ENCODE measurements at places on chromosomes 11 and 22.

DNA sequence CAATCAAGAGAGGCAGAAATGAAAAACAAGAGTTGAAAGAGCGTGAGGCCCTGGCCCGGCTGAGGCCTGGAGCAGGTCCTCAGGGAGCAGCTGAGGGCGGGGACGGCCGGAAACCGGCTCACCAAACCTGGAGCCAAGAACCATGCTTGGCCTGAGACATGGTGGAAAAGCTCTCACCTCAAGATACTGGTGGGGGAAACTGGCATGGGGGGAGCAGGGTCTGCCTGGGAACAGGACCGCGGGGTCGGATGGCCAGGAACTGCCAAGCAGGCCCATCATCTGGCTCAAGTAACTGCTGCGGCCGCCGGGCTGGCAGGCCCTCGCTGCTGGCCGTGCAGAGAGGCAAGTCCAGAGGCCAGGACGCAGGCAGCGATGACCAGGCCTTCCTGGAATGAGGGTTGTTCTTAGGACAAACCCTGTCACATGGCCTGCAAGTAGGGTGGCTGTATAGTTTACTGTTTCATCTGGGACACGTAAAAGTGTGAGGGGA, 18.9 kb upstream of the WNT11 start:
- DNase-seq = no peak

DNA sequence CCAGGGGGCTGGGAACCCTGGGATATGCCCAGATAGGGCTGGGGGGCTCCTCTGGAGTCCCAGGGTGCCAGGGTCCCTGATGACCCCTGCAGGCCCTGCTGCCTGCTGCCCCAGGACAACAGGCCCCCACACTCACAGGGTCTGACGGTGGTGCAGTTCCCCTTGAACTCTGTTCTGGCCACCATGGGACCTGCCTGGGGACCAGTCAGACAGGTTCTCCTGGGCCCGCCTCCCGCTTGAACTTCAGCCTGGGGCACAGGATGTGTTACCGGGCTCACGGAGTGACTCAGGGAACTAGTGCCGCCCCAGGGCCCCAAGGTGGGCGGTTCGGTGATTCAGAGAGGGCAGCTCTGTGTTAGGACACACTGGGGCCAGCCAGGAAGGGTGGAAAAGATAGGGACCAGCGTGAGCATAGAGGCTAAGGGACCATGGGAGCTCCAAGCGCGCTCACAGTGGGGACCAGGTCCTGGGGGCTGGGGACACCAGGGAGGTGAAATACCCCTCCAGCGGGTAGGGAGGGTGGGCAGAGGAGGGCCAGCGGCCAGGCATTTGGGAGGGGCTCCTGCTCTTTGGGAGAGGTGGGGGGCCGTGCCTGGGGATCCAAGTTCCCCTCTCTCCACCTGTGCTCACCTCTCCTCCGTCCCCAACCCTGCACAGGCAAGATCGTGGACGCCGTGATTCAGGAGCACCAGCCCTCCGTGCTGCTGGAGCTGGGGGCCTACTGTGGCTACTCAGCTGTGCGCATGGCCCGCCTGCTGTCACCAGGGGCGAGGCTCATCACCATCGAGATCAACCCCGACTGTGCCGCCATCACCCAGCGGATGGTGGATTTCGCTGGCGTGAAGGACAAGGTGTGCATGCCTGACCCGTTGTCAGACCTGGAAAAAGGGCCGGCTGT, 21.5 kb upstream of the TXNRD2 start:
- DNase-seq = no peak

GRCh38 chr11:35152575-35152974, 13.6 kb downstream of the CD44 start:
- no peak for DNase-seq

DNA sequence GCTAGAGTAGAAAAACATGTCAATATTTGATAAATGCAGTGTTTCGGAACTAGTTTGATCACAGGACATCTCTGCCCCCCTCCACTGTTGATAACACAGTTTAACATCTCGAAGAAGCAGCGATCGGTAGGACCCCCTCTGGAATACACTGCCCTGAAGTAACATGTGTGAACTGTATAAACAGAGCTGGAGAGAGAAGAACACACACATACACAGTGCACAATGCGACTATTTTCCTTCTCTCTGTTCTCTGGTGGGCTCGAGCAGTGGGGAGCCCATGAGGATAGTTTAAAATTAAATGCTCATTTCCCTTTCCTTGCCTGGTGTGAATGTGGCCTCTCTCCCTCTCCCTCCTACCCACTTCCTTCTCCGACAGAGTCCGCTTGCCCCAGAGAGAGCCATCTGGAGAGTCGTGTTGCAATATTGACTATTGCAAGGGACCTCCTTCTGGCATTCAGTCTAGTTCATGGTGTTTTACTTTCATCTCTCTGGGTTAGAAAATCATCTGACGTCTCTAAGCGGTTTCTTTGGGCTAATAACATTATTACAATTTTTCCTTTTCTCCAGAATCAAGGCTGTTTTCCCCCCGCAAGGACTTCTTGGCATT, 51.6 kb upstream of the BARX2 start:
- peak; percentile 31 for DNase-seq

GRCh38 chr11:10809373-10810160, 841 bp upstream of the EIF4G2 start:
- peak; percentile 88 for DNase-seq

DNA sequence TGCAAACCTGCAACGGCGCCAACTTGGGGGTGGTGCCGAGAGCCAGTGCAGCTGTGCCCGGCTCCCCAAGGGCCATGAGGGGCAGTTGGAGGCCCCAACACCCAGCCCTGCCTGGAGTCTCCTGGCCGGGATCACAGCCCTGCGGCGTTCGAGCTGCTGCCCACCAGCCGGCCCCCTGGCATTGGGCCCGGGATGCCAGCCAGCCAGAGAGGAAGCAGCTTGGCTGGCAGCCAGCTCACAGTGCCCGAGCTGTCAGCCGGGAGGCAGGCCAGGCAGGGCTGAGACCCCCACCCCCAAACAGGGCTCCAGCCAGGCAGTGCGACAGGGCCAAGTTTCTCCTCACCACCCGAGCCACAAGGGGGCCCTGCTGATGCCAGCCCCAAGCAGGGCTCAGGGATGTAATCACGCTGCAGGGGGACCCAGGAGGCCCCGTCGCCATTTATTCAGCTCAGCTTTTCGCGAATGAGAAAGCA, 26.0 kb upstream of the TCF20 start:
- DNase-seq = no peak

DNA sequence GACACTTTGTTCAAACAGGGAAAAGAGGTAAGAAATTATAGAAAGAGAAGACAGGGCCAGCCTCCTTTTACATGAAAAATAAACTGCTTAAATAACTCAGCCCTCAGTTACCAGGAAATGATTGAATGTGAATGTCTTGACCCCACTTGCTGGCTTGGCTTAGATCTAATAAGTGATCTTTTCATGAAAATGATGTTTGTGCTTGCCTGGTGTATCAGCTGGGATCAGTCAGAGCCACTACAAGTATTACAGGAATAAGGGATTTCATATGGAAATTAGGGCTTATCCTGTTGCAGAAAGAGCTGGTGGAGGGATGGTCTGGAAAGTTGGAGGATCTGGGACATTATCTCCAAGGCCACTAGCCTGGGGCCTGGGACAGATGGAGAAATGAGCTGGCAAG, 51.8 kb downstream of the COMMD9 start:
- no peak for DNase-seq

DNA sequence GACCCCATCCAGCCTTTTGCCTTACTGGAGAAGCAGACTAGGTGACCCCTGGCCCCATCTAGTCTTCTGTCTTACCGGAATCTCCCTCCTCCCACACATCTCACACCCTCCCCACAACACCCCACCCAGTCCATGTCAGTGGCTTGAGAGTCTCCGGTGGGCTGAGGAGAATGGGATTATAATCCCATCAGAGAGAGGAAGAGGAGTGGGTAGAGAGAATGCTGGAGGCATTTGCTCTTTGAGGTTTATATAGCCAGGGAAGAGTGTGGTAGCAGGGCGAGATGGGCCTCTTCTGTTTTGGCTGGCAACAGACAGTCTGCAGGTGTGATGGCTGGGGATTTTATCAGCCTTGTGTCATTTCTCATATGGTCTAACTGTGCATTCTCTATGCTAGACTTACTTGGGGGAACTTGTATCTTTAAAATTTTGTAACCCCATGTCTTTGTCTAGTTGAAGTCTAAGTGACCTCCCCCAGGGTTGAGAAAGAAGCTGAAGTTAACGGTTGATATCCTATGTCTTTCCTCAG, 50.3 kb downstream of the GRAMD1B start:
- no peak for DNase-seq

GRCh38 chr11:24064309-24064903, 432.4 kb upstream of the LUZP2 start:
- DNase-seq = peak; percentile 75

DNA sequence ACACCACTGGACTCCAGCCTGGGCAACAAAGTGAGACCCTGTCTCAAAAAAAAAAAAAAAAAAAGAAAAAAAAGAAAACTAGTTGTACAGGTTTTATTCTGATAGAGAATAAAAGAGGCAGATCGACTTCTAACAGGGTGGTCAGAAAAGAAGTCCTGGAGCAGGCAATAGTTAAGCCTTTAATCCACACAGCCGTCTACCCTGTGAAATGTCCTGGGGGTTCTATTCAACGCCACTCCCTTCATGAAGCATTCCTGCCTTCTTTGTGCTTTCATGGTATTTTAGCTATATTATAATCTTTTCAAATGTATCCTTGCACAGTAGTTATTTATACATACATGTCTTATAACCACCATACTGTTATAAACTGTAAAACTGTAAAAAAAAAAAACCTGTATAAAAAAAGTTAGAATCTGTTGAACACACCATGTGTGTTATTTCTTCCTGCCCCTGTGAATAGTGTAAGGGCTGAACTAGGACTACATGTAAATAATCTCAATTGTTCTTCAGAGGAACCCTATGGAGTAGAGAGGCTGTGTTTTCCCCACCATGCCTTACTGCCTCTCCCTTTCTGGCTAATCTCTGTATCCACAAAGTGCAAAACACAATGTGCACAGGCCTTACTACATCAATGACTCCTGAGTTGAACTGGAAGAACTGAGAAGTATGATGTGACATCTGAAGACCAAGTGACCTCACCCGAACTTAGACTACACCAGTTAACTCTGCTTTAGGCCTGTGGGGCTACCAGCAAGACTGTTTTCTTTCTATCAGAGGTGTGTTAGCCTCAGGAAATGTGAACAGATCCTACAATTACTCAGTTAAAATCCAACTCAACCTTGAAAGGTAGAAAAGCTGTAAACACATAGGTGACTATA, 25.3 kb downstream of the PRCP start:
- DNase-seq = no peak

GRCh38 chr11:121143921-121144320, 42.9 kb downstream of the TECTA start:
- DNase-seq = no peak

- peak; percentile 14 for DNase-seq
Observed at GRCh38 chr22:23137905-23138561, 3.8 kb downstream of the RSPH14 start.

DNA sequence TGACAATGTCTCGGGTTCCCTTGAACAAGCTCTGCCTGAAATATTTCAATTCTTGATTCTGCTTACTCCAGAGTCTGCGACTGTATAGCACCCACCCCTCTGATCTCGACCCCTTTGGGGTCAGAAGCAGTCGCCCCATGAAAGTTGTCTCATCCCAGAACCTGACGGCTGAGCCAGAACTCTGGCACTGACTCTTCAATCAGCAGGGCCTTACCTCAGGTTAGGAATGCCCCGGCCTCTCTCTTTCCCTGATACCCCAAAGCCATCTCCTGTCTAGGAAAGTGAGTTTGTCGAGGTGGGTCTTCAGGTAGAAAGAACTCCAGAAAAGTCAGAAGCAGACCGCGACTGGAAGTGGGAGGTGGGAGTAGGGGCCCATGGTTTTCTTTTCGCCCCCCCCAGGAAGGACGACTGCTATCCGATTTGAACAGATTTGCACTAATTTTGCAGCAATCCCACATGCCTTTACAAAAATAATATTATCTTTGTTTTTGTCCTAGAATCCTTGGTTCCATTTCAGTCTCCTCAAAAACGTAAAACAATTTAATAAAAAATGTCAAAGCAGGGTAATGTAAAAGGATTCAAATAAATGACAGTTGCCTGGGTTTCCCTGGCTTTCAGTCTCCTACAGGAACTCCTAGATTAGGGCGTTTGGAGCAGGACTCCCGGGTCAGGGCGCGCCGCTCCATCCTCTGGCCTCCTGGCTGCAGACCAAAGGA, 898 bp upstream of the ROBO3 start:
- no peak for DNase-seq

GRCh38 chr11:31676280-31676982, 134.7 kb downstream of the PAX6 start:
- no peak for DNase-seq

DNA sequence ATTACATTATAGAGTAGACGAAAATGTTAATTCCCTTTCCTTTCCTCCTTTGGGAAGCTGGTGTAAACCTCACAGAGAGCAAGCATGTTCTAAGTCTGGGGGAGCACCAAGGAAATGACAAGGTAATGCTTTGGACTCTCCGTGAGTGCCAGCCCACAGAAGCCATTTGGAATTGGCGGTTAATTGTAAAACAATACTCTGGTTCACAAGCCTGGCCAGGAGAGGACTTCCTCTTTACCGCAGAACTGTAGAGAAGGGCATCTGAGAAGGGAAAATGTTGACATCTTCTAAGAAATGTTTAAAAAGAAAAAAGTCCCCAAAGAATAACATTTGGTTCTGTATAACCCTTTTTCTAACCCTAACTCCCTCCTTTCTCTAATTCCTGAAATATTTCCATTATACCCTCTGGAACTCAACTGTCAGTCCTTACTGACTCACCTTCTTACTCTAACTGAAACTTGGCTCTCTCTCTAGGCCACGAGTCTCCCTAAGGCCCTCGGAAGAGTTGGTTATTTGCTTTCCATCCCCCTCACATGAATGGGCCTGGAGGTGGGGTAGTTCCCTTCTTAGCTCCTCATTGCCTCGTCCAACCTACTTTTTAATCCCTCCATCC, 379.8 kb downstream of the SOX6 start:
- peak; percentile 86 for DNase-seq

- no peak for DNase-seq
Observed at GRCh38 chr22:38645430-38645829, 10.8 kb downstream of the FAM227A start.

- peak; percentile 39 for DNase-seq
Observed at GRCh38 chr22:18104566-18104965, 6.0 kb upstream of the TUBA8 start.

- no peak for DNase-seq
Observed at GRCh38 chr11:19646308-19646707, 66.3 kb upstream of the NAV2 start.

All from fibroblast of upper back skin (primary cell).